ENCODE measurements at places on chromosomes 16 and 17.

DNA sequence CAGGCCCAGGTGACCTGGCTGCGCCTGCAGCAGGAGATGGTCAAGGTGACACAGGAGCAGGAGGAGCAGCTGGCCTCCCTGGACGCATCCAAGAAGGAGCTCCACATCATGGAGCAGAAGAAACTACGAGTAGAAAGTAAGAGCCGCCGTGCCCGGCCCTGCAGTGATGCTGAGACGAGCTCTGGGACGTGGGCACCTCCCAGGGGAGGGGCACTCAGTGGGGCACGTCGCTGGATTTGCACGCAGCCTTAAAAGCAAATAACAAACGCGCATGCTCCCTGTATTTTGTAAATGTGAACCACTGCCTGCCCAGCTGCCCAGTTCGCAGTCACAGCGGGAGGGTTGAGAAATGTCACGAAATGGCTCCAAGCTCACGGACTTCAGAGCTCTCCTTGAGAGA lies 15.3 kb upstream of the GAA start:
- DNase-seq: no peak

DNA sequence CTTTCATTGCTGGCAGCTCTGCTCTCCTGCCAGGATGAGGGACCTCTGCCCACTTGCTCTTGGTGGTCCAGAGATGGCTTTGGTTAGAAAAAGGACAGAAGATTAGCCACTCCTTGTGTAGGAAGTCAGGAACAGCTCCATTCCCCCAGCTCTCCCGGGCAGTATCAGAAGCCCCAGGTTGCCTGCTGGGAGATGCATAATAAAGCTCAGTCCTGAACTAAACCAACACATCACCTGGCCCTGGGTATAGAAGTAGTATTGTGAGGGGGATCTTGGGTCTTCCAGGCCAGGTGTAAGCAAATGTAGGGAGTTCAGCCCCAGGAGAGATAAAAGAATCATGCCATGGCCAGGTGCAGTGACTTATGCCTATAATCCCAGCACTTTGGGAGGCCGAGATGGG lies 52.4 kb downstream of the NEUROD2 start:
- DNase-seq: no peak

- DNase-seq: no peak
Measured at GRCh38 chr17:59094861-59095530, 11.7 kb downstream of the TRIM37 start.

DNA sequence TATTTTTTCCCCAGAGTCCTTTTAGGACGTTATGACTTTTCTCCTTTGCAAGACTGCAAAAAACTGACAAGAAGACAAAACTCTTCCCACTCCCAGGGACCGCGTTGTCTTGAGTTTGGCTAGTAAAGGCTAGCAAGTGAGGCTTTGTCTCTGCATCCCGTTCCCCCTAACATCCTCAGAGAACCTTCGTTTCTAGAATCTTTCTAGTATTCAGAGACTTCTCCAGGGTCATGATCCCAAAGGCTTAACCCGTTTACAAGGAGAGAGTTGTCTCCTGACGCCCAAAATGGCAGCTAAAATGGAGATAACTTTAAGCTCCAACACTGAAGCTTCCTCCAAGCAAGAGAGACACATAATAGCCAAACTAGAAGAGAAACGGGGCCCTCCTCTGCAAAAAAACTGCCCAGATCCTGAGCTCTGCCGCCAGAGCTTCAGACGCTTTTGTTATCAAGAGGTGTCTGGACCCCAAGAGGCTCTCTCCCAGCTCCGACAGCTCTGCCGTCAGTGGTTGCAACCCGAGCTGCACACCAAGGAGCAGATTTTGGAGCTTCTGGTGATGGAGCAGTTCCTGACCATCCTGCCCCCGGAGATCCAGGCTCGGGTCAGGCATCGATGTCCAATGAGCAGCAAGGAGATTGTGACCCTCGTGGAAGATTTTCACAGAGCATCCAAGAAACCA lies 843 bp downstream of the ZNF174 start:
- no peak for DNase-seq

- DNase-seq: no peak
Measured at GRCh38 chr17:21141331-21141730, 14.6 kb downstream of the DHRS7B start.

DNA sequence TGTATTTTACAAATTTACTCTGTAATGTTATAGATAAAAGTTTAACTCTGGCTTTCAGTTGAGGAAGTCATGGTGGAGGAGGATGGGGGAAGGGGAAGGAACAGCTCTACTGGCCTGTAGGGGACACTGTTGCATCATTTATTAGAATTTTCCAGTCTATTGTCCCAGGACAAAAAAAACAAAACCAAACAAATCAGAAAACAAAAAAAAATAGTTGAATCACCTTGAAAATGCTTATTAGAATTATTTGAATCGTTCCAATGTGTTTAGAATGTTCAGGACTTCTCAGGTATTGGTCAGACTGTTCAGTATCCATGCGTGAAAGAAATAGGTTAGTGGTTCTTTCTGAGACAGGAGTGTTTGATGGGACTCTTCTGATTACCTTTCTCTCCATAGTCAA lies 242.0 kb downstream of the FTO start:
- DNase-seq: no peak

- DNase-seq: no peak
Measured at GRCh38 chr17:82384051-82384729, 12.6 kb downstream of the UTS2R start.

- no peak for DNase-seq
Measured at GRCh38 chr16:70522216-70523075, 908 bp downstream of the COG4 start.

DNA sequence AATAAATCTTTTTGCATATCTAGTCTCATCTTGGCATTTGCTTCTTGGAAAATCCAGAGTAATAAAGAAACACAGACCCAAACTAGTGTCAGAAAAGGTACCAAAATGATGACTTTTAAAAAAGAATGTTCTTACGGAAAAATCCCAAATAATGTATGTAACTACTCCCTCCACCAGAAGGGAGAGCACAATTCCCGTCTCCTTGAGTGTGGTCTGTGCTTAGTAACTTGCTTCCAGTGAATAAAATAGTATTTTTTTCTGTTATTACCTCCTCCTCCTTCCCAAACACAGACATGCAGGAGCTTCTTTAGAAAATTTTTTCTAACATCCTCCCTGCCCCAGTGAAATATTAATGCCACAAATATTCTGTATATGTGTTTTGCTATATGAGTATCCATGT lies 358.1 kb downstream of the ZFHX3 start:
- no peak for DNase-seq

GRCh38 chr16:54466233-54466632 lies 179.6 kb upstream of the IRX3 start:
- DNase-seq: no peak

DNA sequence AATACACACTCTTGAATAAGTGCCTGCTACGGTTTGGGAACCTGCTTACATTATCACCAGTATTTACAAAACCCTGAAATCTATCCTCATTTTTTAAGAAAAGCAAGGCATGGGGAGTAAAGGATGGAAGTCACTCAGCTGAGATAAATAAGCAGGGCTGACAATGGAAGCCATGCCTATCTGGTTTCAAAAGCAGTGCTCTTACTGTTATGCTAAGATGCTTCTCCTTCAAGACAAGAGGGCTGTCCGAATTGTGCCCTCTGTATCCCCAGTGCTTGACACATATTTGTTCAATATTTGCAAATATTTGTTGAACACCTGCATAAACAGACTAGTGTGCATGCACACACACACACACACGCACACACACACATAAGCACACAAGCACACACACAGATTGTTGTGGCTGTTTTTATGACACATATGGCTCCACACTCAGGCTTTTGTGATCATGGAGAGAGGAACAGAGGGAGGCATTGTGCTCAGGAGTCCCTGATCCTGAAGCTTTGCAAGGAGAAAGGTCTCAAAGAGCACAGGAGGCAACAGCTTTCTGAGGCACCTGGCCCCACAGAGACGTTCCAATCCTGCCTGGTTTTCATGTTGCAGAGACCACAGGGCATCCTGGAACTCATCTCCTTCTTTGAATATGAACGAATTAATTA lies 401.6 kb upstream of the CDH11 start:
- DNase-seq: no peak

GRCh38 chr16:54142787-54143186 lies 143.8 kb downstream of the IRX3 start:
- DNase-seq: no peak

DNA sequence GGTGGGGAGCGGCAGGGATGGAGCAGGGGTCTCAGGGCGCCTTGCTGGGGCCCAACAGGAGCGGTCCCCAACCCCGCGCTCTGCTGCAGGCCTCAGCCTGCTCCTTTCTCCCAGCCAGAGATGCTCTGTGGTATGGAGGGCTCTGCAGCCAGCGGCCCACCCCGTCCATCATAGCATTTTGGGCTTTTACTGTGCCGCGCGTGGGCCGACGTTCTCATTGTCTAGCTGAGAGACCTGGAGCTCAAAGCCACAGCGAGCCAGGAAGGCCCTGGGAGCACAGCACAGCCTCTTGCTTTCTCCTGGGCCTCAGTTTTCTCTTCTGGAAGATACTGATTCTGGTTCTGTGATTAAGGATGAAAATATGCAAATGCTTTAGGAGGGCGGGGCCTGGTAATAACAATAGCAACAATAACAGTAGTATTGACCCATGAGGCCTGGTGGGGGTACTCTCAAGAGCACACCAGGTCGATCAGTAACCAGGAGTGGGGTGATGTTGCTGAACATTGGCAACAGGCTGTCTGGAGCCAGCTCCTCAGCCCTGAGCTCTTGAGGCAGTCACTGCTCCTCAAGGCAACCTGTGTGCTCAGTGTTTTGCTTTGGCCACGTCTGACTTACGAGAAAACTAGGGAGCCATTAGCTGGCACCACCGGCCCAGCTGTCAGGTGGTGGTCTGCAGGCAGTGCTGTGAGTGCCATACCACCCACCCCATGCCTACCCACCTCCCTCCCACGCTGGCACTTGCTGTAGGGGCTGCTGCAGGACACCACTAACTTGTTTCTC lies 1.1 kb upstream of the RASD1 start:
- no peak for DNase-seq

GRCh38 chr16:68234188-68235107 lies 1.5 kb downstream of the ESRP2 start:
- no peak for DNase-seq

DNA sequence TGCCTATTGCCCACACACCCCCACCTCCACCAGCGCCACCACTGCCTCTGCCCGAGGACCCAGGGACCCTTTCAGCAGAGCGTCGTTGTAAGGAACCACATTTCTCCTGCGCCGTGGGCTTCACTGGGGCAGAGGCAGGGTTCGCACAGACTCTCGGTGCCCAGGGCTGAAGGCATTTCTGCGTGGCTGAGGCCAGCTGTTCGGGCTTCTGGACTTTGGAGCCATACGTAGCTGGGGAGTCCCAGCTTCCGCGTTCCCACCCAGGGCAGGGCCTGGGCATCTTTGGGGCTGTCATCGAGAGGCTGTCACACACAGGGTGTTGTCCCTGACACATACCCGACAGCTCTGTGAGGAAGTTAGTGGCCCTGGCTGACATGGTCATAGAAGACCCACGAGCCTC lies 16.0 kb upstream of the SMIM5 start:
- DNase-seq: no peak

DNA sequence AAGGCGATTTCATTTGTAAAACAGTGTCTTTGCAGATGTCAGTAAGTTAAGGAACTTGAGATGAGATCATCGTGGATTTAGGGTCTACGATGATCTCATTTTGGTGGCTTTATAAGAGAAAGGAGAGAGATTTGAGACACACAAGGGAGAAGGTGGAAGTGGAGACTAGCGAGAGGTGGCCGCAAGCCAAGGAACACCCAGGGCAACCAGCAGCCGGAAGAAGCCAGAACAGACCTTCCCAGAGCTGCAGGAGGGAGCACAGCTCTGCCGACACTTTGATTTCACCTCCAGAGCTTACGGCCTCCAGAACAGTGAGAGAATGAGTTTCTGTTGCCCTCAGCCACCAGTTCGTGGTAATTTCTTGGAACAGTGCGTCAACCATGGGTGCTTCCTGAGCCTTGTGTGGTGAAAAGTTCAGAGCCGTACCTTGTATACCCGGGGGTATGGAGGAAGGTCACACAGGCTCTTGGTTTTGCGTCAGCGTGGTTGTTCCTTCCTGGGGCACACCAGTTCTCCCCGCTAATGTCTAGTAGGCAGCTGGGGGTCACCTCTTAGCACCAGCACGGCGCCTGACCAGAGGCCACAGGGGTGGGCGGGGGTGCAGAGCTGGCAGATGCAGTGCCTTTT lies 12.9 kb upstream of the SEC14L1 start:
- DNase-seq: peak; percentile 61

- no peak for DNase-seq
Measured at GRCh38 chr16:85169333-85170065, 57.2 kb upstream of the CIBAR2 start.

DNA sequence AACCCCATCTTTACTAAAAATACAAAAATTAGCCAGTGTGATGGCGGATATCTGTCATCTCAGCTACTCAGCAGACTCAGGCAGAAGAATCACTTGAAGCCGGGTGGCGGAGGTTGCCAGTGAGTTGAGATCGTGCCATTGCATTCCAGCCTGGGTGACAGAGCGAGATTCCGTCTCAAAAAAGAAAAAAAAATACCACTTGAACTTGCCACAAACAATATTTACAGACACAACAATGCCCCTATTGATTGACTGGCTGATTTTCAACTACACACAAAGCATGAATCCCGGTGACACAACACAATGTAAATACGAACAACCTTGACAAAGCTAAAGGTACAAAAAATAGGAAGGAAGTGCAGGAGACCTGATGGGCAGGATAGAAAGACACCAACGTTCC lies 49.3 kb downstream of the NXN start:
- no peak for DNase-seq

- DNase-seq: peak; percentile 71
Measured at GRCh38 chr17:82236142-82236971, 7.5 kb downstream of the SLC16A3 start.

GRCh38 chr16:54718376-54718775 lies 212.3 kb upstream of the IRX5 start:
- DNase-seq: no peak

DNA sequence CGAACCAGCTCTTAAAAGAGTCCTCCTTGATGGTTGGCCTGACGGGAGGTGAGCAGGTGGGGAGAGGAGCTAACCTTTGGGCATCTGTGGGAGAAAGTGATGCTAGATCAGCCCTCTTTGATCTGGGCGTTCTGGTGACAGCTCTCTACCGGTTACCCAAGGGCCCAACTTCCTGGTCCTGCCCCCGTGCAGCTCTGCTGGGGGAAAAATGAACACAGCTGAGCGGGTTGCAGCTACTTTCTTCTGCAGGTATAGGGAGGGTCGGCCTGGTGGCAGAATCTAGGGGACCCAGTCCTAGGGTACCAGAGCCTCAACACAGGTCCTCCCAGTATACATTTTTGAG lies 2.9 kb downstream of the SHISA9 start:
- no peak for DNase-seq
